ENCODE measurements at places on chromosomes 3 and 15.

GRCh38 chr3:142705198-142705597 is 18.6 kb upstream of the TRPC1 start:
- H3K27ac ChIP-seq = no peak overlapping the region
- no peak for DNase-seq
- H3K36me3 ChIP-seq = no peaks in the 10 kb centered on the region
- no peaks in the 10 kb centered on the region for H3K4me1 ChIP-seq
- H3K27me3 ChIP-seq = no peaks in the 10 kb centered on the region

DNA sequence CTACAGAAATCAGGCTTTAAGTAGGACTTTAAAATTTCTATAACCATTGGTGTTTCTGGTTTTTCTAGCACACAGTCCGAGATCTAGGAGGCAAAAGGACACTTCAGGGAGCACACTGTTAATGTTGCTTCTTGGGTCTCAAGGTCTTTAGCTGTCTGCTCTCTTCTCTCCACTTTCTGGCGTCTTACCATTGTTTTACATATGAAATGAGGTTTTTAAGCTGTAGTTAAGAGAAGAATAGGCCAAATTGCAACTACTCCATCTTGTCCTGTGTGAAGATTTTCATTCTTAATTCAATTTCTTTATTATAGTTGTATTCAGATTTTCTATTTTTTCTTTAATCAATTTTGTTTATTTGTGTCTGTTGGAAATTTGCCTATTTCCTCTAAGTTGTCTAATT is 151.4 kb downstream of the WNT7A start:
- H3K4me1 ChIP-seq = no peaks in the 10 kb centered on the region
- no peak for DNase-seq
- H3K27ac ChIP-seq = no peak overlapping the region
- no peak overlapping the region for H3K4me3 ChIP-seq
- H3K27me3 ChIP-seq = no peaks in the 10 kb centered on the region

- H3K4me1 ChIP-seq = no peaks in the 10 kb centered on the region
- H3K27ac ChIP-seq = no peak overlapping the region
- no peak for DNase-seq
- no peak overlapping the region for H3K4me3 ChIP-seq
- no peaks in the 10 kb centered on the region for H3K36me3 ChIP-seq
Observed at GRCh38 chr15:66786222-66786621, 84.2 kb downstream of the SMAD6 start.

GRCh38 chr3:52039846-52040245 is 16.5 kb downstream of the DUSP7 start:
- H3K4me1 ChIP-seq = no peaks in the 10 kb centered on the region
- H3K4me3 ChIP-seq = no peak overlapping the region
- no peaks in the 10 kb centered on the region for H3K36me3 ChIP-seq
- H3K27ac ChIP-seq = no peak overlapping the region

Measured in effector memory CD4-positive, alpha-beta T cell (primary cell).